ENCODE measurements at places on chromosomes 5 and 9.

- DNase-seq, result no peak
Observed at GRCh38 chr9:16485160-16485559, 385.3 kb downstream of the BNC2 start.

GRCh38 chr9:74577956-74578355, 80.8 kb downstream of the RORB start:
- no peak for DNase-seq

GRCh38 chr5:94791829-94792228, 173.4 kb downstream of the SLF1 start:
- DNase-seq, result no peak

- no peak for DNase-seq
Observed at GRCh38 chr5:132458651-132459030, 31.9 kb downstream of the IRF1 start.

Data from stimulated activated CD4-positive, alpha-beta T cell treated with anti-CD3 and anti-CD28 coated beads, Interleukin-2, amount 100 ng/mL, for 4 hours (primary cell).